ENCODE measurements at places on chromosomes 16 and 17. TPM values are rescaled to one million over a fixed set of nuclear protein-coding genes. Genes with fewer than 3 reads are reported as not detected.

Gene KRT20
- total RNA-seq, result 0.31 TPM

Gene ACSM2A
- not detected for total RNA-seq

Gene CRYBA1
- not detected for total RNA-seq

Gene HNF1B
- 17.0 TPM for total RNA-seq

Gene HSF4
- 784 TPM for total RNA-seq

Gene POLDIP2
- total RNA-seq, result 50.3 TPM

Gene SLC22A31
- total RNA-seq, result 96.2 TPM

DNA sequence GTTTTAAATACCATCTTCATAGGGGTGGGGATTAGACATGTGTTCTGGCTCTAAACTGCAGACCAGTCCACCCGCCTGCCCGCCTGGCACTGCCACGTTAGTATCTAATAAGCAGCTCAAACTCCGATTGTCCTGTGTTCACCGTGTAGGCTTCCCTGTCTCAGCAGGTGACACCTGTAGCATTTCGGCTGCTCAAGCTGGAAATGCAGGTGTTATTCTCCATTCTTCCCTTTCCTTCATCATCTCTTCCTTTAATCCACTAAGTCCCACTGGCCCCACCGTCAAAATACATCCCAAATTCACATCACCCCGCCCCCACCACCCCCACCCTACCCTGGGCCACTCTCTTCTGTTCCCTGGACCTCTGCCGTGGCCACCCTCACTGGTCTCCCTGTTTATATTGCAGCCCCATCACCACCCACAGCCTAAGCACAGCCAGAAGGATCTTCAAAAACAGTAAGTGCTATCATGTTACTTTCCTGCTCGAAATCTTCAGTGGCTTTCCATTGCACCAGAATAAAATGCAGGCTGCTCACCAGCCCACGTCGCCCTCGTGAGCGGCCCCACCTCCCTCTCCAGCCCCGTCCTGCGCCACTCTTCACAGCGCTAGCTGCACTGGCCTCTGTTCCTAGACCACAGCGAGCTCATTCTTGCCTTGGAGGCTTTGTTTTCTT is 65.1 kb downstream of the RTN4RL1 start:
- H3K27ac ChIP-seq, result no peak overlapping the region
- no peaks in the 10 kb centered on the region for H3K36me3 ChIP-seq
- no peak for DNase-seq
- no peak overlapping the region for H3K4me3 ChIP-seq

GRCh38 chr16:22804893-22805292 is 9.1 kb upstream of the HS3ST2 start:
- H3K36me3 ChIP-seq, result no peaks in the 10 kb centered on the region
- H3K4me3 ChIP-seq, result no peak overlapping the region
- no peak overlapping the region for H3K27ac ChIP-seq
- no peaks in the 10 kb centered on the region for H3K4me1 ChIP-seq
- H3K27me3 ChIP-seq, result no peaks in the 10 kb centered on the region

DNA sequence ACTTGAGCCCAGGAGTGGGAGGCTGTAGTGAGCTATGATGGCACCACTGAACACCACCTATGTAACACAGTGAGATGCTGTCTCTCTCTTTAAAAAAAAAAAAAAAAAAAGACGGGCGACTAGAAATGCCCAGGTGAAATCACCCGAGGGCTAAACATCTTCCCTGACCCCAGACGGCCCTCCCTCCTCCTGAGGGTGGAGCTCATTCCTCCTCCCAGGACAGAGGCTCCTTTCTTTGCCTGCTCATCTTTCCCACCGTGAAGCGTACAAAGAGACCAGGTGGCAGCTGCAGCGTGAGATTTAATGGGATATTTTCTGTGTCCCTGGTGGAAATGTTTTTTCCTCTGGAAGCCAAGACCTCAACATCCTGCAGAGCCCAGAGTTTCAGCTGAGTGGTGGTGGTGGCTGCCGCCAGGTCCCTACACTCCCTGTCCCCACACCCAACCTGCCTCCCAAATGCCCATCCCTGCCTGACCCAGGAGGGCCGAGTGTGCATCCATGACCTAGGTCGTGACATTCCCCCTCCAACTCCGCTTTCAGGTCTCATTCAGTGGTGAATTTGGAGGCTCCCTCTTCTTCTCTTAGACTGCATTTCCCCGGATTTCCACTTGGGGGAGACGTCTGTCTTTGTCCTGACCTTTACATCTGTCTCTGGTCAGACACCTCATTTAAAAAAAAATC is 14.4 kb upstream of the GPRC5B start:
- DNase-seq, result no peak
- H3K27me3 ChIP-seq, result no peaks in the 10 kb centered on the region
- H3K27ac ChIP-seq, result no peak overlapping the region
- no peaks in the 10 kb centered on the region for H3K36me3 ChIP-seq

GRCh38 chr16:65333283-65333682 is 211.4 kb upstream of the CDH11 start:
- H3K27me3 ChIP-seq, result no peaks in the 10 kb centered on the region
- no peak overlapping the region for H3K27ac ChIP-seq

GRCh38 chr16:58661199-58661830 is 23.3 kb downstream of the SLC38A7 start:
- no peak overlapping the region for H3K4me3 ChIP-seq
- H3K27ac ChIP-seq, result no peak overlapping the region
- H3K27me3 ChIP-seq, result no peaks in the 10 kb centered on the region
- DNase-seq, result no peak
- no peaks in the 10 kb centered on the region for H3K4me1 ChIP-seq
- no peaks in the 10 kb centered on the region for H3K36me3 ChIP-seq

DNA sequence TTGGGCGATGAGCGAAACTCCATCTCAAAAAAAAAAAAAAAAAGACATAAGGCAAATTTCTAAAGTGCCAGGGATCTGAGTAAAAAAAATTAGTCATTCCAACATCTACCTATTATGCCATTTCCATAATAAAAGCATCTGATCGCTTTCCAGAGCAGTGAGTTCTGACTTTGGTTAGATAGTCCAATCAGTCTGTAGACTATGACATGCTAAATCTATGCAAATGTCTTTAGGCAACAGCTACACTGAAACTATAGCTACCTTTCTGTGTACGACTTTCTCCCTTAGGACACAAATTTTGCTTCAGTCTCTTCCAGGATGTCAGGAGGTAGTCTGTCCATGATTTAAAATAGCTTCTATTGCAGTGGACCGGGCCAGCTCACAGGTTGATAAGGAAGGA is 58.9 kb upstream of the ARHGAP44 start:
- no peaks in the 10 kb centered on the region for H3K36me3 ChIP-seq
- H3K4me1 ChIP-seq, result no peaks in the 10 kb centered on the region
- H3K27me3 ChIP-seq, result no peaks in the 10 kb centered on the region
- DNase-seq, result no peak
- H3K27ac ChIP-seq, result no peak overlapping the region
- H3K4me3 ChIP-seq, result no peak overlapping the region

Measured in upper lobe of left lung (tissue), 6 donors.